ENCODE measurements at places on chromosomes 1 and 21.

- DNase-seq = no peak
Observed at GRCh38 chr1:245085508-245086095, 69.2 kb upstream of the KIF26B start.

- peak; percentile 64 for DNase-seq
Observed at GRCh38 chr21:32770871-32771523, 558 bp downstream of the PAXBP1 start.

- DNase-seq = no peak
Observed at GRCh38 chr1:234779160-234779538, 169.2 kb upstream of the IRF2BP2 start.

- no peak for DNase-seq
Observed at GRCh38 chr1:40622936-40623629, 42.4 kb downstream of the RIMS3 start.

GRCh38 chr1:217482356-217483102, 148.4 kb downstream of the GPATCH2 start:
- DNase-seq = peak; percentile 59

- no peak for DNase-seq
Observed at GRCh38 chr1:173127369-173128307, 76.9 kb upstream of the TNFSF18 start.

DNA sequence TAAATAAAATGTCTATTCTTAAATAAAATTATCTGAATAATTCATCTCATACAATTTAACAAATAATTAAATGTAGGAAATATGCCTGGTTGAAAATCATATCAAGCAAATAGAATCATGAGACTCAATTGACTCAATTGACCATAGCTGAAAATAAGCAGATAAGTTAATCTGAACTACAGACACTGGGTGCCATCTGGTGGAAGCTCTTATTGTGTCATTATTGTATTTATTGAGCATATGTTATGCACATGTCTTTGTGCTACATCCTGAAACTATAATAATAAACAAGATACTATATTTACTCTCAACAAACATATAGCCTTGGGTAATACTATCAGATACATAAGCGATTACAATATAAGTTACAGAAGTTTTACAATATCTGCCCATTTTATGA, 41.0 kb downstream of the BRINP3 start:
- DNase-seq = no peak

- DNase-seq = no peak
Observed at GRCh38 chr1:202069662-202070061, 53.1 kb upstream of the GPR37L1 start.

DNA sequence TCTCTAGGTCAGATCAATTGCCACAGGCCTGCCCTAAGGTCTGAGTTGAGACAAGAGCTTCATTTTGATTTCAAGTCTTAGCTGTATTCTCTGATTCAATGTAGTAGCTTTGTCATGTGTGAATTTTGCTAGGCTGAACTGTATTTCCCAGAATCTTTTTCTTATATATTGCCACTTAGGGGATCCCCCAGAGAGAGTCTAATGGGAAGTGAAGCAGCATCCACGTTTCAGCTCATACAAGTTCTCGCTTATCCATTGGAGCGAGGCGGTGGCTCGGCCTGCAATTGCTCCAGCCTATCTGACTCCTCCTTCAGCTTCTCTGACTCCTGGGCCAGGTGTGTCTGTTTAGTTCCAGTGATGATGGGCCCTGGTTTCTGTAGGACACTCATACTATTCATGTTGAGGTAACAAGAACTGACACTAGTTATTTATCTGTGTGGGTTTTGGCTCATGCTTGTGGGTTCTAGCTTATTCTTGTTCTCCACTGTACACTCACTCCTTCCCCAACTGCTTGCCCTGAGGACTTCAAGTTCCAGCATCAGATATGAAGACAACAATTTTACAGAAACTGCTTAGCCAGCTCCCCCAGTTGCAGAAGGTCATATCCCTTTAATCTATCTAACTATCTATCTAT, 48.2 kb downstream of the TBX19 start:
- DNase-seq = no peak

DNA sequence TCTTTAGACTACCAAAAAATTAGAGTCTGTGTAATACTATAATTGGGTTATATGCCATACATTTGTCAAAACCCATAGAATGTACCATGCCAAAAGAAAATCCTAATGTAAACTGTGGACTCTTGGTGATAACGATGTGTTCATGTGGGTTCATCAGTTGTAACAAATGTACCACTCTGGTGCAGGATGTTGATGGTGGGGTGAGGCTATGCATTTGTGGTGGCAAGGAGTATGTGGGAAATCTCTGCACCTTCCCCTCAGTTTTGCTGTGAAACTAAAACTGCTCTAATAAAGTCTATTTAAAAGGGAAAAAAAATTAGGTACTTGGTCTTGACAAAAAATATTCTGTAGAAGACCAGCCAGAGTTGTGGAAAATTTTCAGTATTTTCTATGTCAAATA, 43.4 kb downstream of the INKA2 start:
- no peak for DNase-seq

DNA sequence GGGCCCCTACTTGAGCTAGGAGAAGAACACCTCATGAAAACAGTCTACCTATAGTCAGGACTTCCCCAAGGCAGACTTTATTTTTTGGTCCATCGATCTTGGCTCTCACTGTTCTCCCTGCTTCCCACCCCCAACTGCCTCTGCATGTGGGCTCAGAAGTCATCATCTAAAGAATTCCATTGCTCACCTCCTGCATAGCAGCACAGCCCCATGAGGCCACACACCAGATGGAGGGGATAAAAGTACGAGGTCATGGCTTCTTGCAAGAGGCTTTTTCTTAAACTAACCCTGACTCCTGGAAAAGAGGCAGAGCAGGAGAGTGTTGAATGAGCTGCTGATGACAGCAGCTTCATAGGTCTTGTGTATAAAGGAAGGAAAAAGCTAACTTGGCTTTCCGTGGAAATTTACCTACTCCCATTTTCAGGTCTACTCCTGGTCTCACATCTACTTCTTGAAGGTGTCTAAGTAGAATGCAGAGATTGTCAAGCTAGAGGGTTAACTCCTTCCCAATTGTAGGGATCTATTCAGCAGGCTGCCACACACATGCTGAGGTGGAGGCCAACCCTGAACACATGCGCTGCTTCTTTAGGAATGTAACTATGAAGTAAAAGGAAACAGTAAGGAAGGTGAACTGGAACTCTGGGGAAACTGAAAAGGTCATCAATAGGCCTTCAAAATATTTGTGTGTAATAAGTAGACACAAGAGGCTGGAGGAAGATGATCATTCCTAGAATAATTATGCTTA, 18.7 kb downstream of the WNT2B start:
- no peak for DNase-seq

- no peak for DNase-seq
Observed at GRCh38 chr1:6345460-6345859, 48.1 kb downstream of the ACOT7 start.

- no peak for DNase-seq
Observed at GRCh38 chr1:200733907-200734306, 4.8 kb upstream of the CAMSAP2 start.

GRCh38 chr1:245207056-245207638, 52.4 kb downstream of the KIF26B start:
- DNase-seq = no peak

DNA sequence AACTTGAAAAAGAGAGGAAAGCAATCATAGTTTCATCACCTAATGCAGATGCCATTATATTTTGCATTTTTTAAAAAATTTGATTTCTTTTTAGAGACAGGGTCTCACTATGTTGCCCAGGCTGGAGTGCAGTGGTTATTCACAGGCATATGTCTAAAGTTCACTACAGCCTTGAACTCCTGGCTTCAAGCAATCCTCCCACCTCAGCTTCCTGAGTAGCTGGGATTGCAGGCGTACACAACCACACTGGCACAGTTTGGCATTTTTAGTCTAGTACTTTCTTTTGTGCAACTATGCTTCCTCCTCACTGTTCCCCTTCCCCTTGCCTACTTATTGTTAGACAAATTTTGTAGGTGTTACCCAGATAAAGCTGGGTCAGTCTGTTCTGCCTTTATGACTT, 18.0 kb downstream of the RHOU start:
- no peak for DNase-seq

GRCh38 chr21:16418226-16418625, 688.4 kb downstream of the USP25 start:
- DNase-seq = no peak

DNA sequence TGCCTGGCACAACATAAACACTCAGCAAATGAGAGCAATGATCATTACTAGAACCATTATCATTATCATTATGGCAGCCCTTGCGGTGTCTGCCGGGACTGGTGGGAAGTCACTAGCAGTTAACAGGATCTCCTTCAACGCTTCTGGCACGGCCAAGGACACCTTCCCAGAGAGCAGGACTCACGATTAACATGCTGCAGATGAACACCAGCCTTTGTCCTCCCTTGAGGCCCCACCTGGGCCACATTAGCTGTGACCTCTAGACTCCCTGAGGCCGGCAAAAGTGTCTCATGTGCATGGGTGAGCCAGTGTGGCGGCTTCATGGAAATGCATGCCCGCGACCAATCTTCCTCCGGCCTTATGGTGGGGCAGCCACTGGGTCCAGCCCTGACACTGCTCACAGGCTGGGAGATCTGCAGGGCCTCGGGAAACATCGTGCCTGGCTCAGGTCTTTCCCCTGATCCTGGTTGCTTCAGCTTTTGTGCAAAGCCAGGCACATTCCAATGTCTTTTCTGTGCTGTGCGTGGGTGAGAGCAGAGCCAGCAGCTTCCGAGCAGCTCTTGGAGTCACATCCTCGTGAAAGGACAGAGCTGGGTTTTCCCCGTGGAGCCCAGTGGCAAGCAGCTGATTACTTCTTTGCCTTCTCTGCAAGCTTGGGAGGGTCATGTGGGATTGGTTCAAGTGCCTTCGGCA, 107.3 kb downstream of the HMGB4 start:
- no peak for DNase-seq

- DNase-seq = no peak
Observed at GRCh38 chr1:18326211-18326897, 154.4 kb upstream of the KLHDC7A start.

GRCh38 chr1:65490231-65491009, 70.0 kb downstream of the LEPR start:
- DNase-seq = no peak

DNA sequence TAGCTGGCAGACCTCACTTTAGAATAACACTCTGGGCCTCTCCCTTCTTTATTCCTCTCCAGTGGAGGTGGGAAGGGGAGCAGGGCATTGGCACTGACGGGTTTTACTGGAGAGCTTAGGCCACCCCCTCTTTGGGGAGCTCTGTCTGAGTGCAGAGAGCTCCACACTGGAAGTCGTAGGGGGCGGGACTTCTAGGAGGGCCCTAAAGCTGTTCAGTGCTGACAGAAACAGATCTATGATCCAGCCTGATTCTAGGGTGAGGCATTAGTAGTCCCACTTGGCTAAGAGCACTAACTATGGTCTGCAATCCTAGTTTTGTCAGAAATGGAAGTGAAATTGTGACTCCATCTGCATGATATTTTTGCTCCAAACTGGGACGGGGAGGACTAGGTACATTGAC, 138.7 kb downstream of the MIS18A start:
- no peak for DNase-seq

DNA sequence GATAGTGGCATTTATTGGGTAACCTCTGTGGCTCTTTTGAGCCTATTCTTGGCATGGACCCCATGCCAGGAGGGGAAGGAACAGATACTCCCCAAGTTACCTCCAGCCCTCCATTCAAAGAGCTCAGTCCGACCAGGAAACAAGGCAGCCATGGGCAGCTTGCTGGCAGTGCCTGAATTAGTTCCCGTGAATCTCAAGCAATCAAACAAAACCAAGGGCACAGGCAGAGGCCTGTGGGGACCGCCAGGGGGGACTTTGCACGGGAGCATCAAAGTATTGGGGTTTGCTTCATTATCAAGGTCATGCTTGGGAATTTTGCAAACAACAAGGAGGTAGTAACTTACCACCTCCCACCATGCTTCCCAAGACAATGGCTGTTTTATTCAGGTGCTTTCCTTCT, 81.2 kb upstream of the IFFO2 start:
- DNase-seq = no peak

DNA sequence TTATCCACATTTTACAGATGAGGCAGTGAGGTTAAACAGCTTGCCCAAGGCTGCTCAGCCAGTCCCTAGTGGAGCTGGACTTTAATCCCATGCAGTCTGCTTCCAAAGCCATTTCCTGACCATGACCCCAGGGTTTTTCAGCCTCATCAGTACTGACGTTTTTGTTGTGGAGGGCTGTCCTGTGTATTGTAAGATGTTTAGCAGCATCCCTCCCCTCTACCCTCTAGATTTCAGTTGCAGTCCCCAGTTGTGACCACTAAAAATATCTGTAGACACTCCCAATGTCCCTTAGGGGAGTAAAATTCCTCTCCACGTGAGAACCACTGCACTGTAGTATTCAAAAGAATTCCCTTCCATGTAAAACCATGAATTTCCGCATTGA, 30.2 kb upstream of the C1orf105 start:
- DNase-seq = no peak

DNA sequence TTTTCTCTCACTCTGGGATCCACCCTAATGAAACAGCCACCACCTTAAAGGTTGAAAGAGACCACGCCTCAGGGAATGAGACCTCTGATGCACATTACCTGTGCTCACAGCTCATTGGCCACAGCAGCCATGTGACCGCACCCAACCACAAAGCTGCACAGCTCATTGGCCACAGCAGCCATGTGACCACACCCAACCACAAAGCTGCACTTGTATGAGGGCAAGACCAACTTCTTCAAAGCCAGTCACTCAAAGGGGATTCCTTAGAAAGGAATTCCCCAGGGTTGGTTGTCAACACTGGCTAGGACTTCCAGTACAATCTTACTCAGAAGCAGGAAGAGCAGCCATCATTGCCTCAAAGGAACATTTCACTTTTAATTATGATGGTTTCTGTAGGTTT, 43.6 kb upstream of the PDE9A start:
- DNase-seq = peak; percentile 28

DNA sequence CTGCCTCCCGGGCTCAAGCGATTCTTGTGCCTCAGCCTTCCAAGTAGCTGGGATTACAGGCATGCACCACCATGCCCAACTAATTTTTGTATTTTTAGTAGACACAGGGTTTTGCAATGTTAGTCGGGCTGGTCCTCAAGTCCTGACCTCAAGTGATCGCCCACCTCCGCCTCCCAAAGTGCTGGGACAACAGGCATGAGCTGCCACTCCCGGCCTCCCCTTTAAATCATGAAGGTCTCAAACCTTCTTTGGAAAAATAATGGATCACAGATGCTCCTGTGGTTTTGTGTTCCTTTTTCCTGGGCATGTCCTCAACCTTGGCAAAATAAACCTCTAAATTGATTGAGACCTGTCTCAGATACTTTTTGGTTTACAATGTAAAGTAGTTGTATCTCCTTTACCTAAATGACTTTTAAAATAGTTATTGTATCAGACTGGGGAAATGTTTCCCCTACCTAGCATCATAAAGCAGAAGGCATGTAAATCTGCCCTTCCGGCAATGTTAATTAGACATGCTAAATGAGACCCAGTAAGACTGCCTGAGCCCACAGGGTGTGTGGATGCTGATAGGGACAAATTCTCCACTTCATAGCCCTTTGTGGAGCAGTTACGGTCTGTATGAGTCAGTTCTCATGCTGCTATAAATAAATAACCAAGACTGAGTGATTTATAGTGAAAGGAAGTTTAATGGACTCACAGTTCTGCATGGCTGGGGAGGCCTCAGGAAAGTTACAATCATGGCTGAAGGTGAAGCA, 27.8 kb downstream of the CBR1 start:
- DNase-seq = no peak

GRCh38 chr1:224058303-224058702, 55.6 kb upstream of the FBXO28 start:
- no peak for DNase-seq

- DNase-seq = no peak
Observed at GRCh38 chr1:7761103-7761502, 10.0 kb upstream of the VAMP3 start.
